Stimulated activated CD8-positive, alpha-beta memory T cell treated with anti-CD3 and anti-CD28 coated beads, Interleukin-15, amount 100 ng/mL, for 24 hours (primary cell): ENCODE measurements at places on chromosomes 7 and 10.

DNA sequence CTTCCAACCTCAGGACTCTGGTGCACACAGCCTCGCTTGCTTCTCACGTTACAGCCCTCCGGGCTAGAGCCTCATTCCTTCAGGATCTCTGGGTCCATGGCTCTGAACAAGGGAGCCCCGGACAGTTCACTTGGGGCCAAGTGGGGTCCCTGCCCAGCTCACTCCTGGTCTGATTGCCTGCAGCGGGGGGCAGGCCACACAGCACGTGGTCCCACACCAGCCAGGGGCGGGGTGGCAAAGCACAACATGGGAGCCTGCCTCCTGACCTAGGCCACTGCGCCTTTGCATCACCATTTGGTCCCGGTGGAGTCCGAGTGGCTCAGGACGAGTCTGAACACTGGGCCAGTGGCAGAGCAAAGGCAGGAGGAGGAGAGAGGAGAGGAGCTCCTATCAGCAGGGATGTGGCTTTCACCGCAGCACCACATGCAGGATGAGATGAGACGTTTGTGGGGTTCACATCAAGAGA, 13.4 kb upstream of the CRYGN start:
- DNase-seq: no peak

DNA sequence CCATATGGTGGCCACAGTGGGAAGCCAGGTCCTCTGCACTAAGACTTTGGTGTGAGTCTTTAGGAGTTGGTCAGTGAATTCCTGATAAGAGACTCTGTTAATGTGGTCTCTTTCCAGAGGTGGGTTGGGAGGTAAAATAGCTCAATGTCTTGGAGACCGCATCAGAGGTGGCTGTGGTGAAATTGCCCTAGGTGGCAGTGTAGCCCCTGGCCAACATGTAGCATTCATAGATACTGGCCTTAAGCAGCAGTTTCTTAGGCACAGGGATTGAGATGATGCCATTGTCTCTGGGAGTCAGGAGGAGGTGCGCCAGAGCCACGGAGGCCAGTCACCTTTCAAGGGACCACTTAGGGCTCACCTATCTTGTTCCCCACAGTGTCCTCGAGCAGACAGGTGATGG, 202.8 kb downstream of the CREB5 start:
- no peak for DNase-seq

- no peak for DNase-seq
Observed at GRCh38 chr10:43683451-43684291, 35.0 kb upstream of the ZNF32 start.

GRCh38 chr7:1092806-1093501, 5.0 kb downstream of the GPER1 start:
- no peak for DNase-seq

GRCh38 chr7:104908636-104909035, 105.4 kb upstream of the KMT2E start:
- no peak for DNase-seq

DNA sequence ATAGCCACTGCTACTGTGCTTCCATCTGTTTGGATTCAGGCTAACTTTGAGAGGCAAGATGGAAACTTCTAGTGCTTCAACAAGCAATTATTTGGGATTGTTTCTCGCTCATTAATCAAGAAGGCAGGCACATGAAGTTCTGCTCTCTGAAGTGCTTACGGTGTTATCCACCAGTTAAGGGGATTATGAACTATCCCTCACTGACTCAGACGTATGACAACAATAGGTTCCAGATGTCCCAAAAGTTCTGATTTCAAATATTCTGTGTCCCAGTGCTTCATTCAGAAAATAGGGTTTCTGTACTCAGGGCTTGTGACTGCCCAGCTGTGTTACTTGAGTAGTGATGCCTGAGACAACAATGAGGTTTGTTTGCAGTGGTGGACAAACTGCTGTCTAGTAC, 81.0 kb downstream of the HACD1 start:
- no peak for DNase-seq

DNA sequence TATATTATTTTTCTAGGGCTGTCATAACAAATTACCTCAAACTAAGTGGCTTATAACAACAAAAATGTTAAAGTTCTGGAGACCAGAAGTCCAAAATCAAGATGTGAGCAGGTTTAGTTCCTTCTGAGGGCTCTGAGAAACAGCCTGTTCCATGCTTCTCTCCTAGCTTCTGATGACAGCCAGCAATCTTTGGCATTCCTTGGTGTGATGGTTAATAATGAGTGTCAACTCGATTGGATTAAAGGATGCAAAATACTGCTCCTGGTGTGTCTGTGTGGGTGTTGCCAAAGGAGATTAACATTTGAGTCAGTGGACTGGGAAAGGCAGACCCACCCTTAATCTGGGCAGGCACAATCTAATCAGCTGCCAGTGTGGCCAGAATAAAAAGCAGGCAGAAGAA, 26.3 kb upstream of the TNKS2 start:
- DNase-seq: no peak

GRCh38 chr7:117470777-117471176, 9.0 kb upstream of the CFTR start:
- DNase-seq: no peak

GRCh38 chr7:20030915-20031362, 186.2 kb downstream of the MACC1 start:
- DNase-seq: no peak

GRCh38 chr7:17320657-17321056, 22.2 kb downstream of the AHR start:
- no peak for DNase-seq

DNA sequence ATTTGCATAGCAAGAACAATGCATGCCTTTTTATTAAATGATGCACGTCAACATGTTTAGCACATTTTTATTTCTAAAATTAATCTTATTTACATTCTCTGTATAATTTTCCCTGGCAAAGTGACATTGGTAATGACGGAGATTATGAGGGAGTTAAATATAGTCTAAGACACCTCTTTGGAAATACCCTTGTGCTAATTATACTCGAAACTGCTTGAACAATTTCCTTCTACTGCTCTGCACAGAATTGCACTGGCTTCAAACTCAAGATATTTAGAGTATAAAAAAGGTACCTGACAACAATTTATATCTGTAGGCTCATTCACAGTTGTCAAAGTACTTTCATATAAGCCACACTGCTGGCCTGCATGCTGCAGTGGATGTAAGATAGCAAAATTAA, 602.7 kb downstream of the NXPH1 start:
- DNase-seq: no peak

- DNase-seq: no peak
Observed at GRCh38 chr7:21966271-21966670, 20.6 kb upstream of the CDCA7L start.

- no peak for DNase-seq
Observed at GRCh38 chr7:73446682-73447081, 13.1 kb downstream of the FZD9 start.

GRCh38 chr10:129694691-129695243, 227.7 kb downstream of the MGMT start:
- DNase-seq: no peak

DNA sequence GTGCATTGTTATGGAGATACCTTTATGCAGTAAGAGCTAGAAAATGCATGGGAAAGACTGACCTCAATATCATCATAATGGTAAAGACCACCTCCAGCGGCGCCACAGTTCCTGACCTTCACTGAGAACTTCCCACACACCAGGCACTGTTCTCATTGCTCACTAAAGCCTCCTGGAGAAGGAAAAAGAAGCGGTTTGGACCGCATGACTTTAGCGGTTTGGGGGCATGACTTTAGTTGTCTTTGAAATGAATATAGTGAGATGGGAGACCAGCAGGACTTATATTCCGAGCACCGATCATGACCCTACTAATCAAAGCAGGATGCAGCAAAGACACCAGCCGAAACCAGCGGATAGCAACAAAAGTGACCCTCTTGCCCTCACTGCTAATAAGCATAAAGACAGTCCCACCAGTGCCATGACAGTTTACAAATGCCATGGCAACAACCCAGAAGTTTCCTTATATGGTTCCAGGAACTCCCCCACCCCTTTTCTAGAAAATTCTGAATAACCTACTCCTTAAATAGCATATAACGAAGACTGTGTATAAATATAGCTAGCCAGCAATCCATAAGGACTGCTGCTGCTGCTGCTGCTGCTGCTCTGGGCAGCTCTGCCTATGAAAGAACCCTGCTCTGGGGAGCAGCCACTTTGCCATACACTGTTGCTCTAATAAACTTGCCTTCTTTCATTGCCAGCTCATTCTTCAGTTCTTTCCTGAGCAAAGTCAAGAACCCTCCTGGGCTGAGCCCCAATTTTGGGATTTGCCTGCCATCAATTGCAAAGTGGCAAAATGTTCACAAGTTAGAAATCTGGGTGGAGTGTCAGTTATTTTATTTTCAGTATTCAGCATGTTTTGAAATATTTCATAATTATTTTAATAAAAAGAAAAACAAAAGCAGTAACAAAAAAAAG, 694.1 kb downstream of the SUGCT start:
- no peak for DNase-seq

DNA sequence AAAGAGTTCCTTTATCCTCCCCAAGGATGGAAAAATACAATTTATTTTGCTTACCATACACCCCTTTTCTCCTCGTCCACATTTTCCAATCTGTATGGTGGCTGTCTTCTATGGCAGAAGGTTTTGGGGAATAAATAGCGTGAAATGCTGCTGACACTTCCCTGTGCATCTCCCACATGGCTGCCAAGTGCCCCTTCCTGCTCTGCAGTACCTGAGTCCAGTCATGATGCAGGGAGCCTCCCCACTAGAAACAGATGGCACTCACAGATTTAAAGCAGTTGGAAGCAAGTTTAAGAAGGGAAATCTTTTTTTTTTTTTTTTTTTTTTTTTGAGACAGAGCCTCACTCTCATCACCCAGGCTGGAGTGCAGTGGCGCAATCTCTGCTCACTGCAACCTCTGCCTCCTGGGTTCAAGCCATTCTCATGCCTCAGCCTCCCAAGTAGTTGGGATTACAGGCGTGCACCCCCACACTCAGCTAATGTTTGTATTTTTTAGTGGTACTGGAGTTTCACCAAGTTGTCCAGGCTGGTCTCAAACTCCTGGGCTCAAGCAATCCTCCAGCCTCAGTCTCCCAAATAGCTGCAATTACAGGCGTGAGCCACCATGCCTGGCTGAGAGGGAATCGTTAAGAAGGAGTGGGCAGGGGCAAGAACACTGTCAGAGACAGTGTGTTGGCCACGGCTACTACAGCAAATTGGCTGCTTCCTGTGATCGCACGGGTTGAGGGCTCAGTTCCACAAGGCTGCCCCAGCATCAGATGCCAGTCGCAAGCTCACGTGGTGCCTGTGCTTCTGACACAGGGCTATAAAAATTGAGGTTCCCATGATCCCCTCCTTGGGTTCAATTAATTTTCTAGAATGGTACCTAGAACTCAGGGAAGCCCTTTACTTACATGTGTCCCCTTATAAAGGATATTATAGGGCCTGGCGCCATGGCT, 5.3 kb upstream of the PILRA start:
- DNase-seq: no peak

GRCh38 chr7:67423065-67423464, 426.4 kb downstream of the TYW1 start:
- no peak for DNase-seq

DNA sequence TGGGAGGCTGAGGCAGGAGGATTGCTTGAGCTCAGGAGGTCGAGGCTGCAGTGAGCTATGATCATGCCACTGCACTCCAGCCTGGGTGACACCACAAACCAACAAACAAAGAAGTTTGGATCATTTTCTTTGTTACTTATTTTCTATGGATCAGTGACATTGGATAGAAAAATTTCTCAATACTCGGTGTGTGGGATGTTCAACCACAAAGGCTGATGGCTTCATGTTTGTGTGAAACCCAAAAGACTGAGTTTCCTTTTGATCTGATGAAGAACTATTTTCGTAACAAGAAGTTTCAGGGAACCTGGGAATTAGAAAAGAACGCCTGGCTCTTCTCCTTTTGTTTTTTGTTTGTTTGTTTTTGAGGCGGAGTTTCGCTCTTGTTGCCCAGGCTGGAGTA, 104.0 kb downstream of the HOXA1 start:
- no peak for DNase-seq

DNA sequence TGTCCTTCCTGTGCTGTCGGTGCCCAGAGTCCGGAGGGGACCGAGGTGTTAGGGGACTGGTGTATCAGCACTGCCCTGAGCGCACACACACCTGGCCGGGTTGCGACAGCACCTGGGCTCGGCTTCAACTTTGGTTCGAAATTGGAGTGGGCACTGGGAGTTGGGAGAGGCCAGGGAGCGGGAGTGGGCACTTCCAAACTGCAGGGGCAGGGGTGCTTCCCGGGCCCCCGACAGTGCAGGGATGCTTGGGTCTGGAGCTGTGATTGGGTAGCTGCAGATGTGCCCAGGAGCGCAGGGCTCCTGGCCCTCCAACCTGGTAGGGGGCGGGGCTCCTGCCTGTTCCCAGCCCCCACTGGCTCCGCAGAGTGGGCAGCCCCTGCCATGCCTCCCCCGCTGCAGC, 7.7 kb downstream of the BBS9 start:
- no peak for DNase-seq

- DNase-seq: no peak
Observed at GRCh38 chr10:89241486-89242344, 9.9 kb downstream of the LIPA start.

DNA sequence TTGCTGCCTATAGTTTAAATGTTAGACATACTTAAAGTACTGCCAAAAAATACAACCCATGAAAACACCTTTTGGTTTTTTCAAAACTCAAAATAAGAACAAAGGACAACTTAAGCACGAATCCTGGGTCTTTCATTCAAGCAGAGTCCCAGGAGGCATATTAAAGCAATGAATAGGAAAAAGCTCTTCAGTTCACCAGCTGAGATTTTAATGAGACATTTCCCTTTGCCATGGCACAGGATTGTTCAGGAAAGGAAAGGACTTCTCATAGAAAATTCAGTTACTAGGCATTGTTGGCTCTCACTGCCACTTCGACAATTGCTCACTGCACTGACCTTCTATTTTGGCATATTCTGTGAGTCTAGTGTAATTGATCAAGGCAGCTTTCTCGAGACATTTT, 133.5 kb upstream of the FEZF1 start:
- DNase-seq: no peak

GRCh38 chr10:13054844-13055243, 45.1 kb upstream of the OPTN start:
- DNase-seq: no peak

DNA sequence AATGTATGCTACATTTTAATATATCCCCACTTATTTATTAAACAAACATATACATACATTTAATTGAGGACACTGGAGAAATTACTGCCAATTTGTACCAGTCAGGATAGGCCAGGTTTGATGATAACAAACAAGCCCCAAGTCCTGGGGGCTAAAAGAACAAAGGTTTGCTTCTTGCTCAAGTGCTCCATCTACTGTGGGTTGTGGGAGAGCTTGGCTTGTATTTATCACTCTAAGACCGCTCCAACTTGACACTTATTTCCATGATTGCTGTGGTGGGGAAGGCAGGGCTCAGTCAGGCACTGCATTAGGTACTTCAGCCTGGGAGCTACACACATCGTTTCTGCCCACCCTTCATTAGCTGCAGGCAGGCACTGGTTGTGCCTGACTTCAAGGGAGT, 136.6 kb upstream of the ZNF32 start:
- DNase-seq: no peak

DNA sequence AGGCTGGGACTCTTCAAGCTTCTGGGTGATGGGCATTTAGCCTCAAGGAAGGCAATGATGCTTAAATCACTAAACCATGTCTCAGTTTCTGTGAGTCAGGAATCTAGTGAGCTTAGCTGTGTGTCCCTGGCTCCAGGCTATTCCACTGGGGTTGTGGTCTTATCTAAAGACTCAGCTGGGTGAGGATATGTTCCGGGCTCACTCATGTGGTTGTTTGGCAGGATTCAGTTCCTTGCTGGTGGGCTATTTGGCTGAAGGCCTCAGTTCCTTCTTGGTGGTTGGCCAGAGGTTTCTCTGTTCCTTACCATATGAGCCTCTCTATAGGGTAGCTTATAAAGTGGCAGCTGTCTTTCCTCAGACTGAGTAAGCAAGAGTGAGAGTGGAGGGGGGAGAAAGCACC, 12.0 kb downstream of the EVX1 start:
- no peak for DNase-seq
